AG04449 (cell line): ENCODE measurements at places on chromosomes 12 and 14.

GRCh38 chr14:100534528-100535286 lies 52.5 kb downstream of the BEGAIN start:
- DNase-seq, result no peak

DNA sequence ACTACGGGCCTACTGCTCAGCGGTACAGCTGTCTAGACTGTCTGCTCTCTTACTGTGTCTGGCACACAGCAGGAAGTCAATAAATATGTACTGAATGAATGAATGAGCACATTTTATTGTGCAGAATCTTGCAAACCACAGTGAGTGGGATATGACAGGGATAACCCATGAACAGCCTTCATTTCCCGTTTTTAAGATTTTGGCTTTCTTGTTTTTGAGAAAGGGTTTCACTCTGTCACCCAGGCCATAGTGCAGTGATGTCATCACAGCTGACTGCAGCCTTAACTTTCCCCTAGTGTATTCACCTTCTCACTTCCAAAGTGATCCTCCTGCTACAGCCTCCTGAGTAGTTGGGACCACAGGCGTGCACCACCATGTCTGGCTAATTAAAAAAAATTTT lies 203.1 kb downstream of the AEBP2 start:
- no peak for DNase-seq

DNA sequence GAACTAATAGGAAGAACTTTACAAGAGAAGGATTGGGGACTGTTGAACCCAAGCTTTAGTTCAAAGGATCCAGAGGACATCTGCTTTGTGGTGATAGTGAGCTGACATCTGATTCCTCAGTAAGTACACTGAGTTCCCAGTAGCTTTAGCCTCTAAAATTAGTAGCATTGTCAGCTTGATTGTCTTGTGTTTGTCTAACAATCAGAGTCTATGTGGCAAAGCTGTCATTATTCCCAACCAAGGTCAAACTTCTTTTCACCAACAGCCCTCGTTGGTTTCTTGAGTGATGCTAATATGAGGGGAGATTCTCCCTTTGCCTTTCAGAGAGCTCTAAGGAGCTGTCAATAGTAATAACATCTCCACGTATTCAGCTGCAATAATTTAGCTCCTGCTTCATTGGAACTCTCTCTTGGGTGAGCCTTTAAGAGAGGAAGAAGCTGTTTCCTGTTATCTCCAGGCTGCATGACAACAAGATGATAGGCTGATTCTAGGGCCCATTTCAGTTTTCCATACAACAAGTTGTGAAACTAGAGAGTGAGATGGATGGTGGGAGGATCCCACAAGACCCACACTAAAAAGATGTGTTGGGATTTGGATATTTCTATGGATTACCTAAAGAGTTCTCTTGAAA lies 46.7 kb downstream of the TGFB3 start:
- no peak for DNase-seq

GRCh38 chr12:57146092-57146491 lies 1.3 kb downstream of the LRP1-AS start:
- DNase-seq, result no peak

- no peak for DNase-seq
Observed at GRCh38 chr14:93962701-93963601, 13.4 kb downstream of the ASB2 start.

- DNase-seq, result no peak
Observed at GRCh38 chr12:57837864-57838562, 8.5 kb downstream of the CTDSP2 start.

DNA sequence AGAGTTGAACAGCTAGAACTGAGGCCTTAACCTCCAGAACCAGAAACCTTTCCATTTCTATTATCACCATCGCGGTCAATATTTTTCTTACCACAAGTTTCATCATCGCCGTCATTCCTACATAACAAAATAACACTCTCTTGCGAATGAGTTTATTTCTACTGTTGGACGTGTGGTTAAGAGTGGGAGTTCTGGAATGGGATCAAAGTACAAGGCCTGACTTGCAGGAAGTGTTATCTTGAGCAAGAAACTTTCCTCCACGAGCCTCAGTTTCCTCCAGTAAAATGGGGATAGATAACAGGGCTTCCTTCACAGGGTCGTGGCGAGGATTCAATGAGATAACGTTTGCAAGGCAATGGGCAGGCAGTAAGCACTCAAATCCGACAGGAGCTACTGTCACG lies 652 bp downstream of the SART3 start:
- DNase-seq, result no peak
